ENCODE measurements at places on chromosomes 1 and 21. TPM values are rescaled to one million over a fixed set of nuclear protein-coding genes. Genes with fewer than 3 reads are reported as not detected.

The AGTRAP gene
- total RNA-seq, result 44.1 TPM

The GJA9 gene
- not detected for total RNA-seq

The OR2L3 gene
- not detected for total RNA-seq

The LORICRIN gene
- total RNA-seq, result not detected

The PPIE gene
- 53.9 TPM for total RNA-seq

The C1orf87 gene
- 3.5 TPM for total RNA-seq

The GIPC2 gene
- total RNA-seq, result 1.6 TPM

- H3K36me3 ChIP-seq, result no peaks in the 10 kb centered on the region
- no peaks in the 10 kb centered on the region for H3K27me3 ChIP-seq
- H3K4me1 ChIP-seq, result peaks cover 8% of the 10 kb centered on the region
- peak overlapping the region; percentile 79 for H3K27ac ChIP-seq
- DNase-seq, result no peak
Measured at GRCh38 chr1:28259934-28260802, 850 bp downstream of the SESN2 start.

DNA sequence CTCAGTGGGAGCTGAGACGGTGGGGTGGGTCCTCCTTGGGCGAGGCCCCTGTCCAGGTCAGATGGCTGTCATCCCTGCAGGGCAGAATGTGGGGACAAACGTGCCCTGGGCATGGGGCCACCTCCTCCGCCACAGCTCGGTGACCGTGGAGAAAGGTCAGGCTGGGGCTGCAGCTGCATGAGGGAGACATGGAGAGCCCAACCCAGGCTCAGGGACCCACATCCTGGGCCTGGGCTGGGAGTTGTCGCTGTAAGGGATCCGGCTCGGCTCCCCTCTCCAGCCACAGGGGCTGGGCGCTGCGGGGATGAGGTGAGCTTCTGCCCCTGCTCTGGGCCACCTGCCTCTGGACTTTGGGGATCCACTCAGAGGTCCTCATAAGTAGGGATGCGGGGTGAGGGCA lies 518 bp upstream of the PLCH2 start:
- no peaks in the 10 kb centered on the region for H3K4me1 ChIP-seq
- no peak overlapping the region for H3K27ac ChIP-seq
- DNase-seq, result no peak
- H3K36me3 ChIP-seq, result no peaks in the 10 kb centered on the region

DNA sequence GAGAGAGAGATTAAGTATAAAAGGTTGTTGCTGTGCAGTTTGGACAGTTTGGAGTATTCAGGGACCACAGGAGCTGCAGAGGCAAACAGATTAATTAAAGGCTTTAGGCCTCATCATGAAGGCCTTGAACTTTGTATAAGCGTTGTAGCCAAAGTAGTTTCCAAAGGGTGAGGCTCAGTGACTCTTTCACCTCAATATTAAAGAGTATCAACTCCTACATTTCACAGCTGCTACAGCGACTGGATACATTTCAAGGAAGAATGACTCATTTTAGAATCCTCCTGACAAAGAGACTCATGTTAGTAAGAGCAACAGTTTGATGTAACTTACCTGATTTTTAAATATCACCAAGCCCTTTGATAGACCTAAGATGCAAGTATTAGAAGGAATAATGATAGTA lies 355.5 kb downstream of the HLX start:
- DNase-seq, result no peak
- H3K27me3 ChIP-seq, result no peaks in the 10 kb centered on the region
- no peaks in the 10 kb centered on the region for H3K36me3 ChIP-seq
- no peak overlapping the region for H3K4me3 ChIP-seq
- H3K4me1 ChIP-seq, result peaks cover 11% of the 10 kb centered on the region

DNA sequence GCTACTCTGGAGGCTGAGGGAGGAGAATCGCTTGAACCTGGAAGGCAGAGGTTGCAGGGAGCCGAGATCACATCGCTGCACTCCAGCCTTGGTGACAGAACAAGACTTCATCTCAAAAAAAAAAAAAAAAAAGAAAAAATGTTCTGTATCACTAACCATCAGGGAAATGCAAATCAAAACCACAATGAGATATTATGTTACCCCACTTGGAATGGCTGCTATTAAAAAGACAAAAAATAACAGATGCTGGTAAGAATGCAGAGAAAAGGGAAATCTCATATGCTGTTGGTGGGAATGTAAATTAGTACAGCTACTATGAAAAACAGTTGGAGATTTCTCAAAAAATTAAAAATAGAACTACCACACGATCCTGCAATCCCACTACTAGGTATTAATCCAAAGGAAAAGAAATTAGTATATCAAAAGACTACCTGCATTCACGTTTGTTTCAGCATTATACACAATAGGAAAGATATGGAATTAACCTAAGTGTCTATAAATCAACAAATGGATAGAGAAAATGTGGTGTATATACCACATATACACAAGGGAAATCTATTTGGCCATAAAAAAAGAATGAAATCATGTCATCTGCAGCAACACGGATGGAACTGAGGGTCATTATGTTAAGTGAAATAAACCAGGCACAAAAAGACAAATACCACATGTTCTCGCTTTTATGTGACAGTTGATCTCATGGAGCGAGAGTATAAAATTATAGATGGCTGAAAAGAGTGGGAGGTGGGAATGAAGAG lies 62.6 kb downstream of the ABL2 start:
- no peaks in the 10 kb centered on the region for H3K36me3 ChIP-seq
- no peaks in the 10 kb centered on the region for H3K27me3 ChIP-seq
- no peak overlapping the region for H3K27ac ChIP-seq
- H3K4me1 ChIP-seq, result peaks cover 29% of the 10 kb centered on the region
- no peak for DNase-seq
- no peak overlapping the region for H3K4me3 ChIP-seq

- H3K4me1 ChIP-seq, result peaks cover 29% of the 10 kb centered on the region
- no peaks in the 10 kb centered on the region for H3K36me3 ChIP-seq
- DNase-seq, result no peak
Measured at GRCh38 chr1:1302951-1303509, 4.7 kb downstream of the ACAP3 start.

- no peaks in the 10 kb centered on the region for H3K27me3 ChIP-seq
- H3K27ac ChIP-seq, result no peak overlapping the region
- peaks cover 7% of the 10 kb centered on the region for H3K36me3 ChIP-seq
- no peak for DNase-seq
- H3K4me3 ChIP-seq, result no peak overlapping the region
- peaks cover 9% of the 10 kb centered on the region for H3K4me1 ChIP-seq
Measured at GRCh38 chr1:113768916-113769600, 9.8 kb upstream of the PHTF1 start.

- H3K27ac ChIP-seq, result no peak overlapping the region
- H3K36me3 ChIP-seq, result no peaks in the 10 kb centered on the region
- H3K4me1 ChIP-seq, result no peaks in the 10 kb centered on the region
- no peaks in the 10 kb centered on the region for H3K27me3 ChIP-seq
Measured at GRCh38 chr1:2471587-2472001, 4.5 kb upstream of the PLCH2 start.

DNA sequence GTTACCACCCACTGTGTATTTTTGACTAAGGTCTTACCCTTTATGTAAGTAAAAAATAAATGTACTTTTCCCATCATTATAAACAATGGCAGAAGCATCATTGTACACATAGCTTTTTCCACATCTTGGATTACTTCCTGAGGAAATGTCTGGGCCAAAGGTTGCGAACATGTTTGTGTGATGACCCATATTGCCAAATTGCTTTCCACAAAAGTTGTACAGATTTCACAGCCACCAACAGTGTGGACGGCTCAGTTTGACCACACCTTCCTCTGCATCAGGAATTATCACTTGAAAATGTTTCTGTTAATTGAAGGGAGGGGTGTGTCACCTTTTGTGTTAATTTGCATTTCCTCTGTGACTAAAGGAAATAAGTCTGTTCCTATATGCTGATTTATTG lies 25.7 kb downstream of the AKNAD1 start:
- no peaks in the 10 kb centered on the region for H3K27me3 ChIP-seq
- H3K4me1 ChIP-seq, result peaks cover 31% of the 10 kb centered on the region
- no peak overlapping the region for H3K4me3 ChIP-seq
- DNase-seq, result no peak
- peak overlapping the region; percentile 83 for H3K27ac ChIP-seq

DNA sequence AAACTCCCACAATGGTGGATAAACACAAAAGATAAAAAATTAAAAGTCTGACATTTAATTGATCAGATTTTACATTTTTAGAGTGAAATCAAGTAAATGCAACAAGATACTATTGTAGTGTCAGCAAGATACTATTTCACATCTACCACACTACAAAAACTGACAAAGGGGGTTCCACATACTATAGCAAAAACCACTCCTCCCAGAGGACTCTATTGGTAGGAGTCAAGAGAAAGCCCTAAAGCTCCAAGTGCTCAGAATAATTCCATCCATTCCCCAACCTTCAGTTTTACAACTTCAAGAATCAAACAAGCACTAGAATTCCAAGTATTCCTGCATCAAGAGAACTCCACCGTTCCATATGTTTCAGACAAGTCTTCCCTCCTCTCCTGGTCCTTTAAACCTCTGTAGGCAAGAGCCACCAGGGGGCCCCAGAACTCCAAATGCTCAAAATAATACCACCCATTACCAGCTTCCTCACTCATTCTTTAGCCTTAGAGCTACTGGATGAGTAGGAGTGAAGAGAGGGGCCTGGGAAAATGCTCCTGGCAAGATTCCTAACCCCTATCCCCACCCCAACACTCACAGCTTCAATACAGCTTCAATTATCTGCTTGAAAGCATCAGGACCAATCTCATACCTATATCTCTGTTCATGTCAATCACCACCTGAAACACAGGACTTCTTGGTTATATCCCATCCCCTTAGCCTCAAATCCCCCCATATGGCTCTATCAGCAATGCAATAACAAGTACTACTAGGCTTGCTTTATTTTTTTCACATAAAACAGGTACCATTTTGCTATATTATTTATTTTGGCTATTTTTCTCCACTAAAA lies 9.9 kb downstream of the TOR1AIP2 start:
- no peak overlapping the region for H3K27ac ChIP-seq
- H3K27me3 ChIP-seq, result no peaks in the 10 kb centered on the region
- no peak overlapping the region for H3K4me3 ChIP-seq
- peaks cover 9% of the 10 kb centered on the region for H3K4me1 ChIP-seq
- peaks cover 12% of the 10 kb centered on the region for H3K36me3 ChIP-seq

- H3K4me3 ChIP-seq, result peak overlapping the region; percentile 88
- peaks cover 36% of the 10 kb centered on the region for H3K4me1 ChIP-seq
- H3K36me3 ChIP-seq, result peaks cover 10% of the 10 kb centered on the region
- DNase-seq, result no peak
Measured at GRCh38 chr1:3651026-3651929, 1.0 kb upstream of the TP73 start.

GRCh38 chr1:50967416-50968157 lies 2.5 kb upstream of the CDKN2C start:
- peak overlapping the region; percentile 95 for H3K27ac ChIP-seq
- no peak for DNase-seq
- H3K4me1 ChIP-seq, result no peaks in the 10 kb centered on the region
- H3K4me3 ChIP-seq, result peak overlapping the region; percentile 86
- no peaks in the 10 kb centered on the region for H3K27me3 ChIP-seq
- H3K36me3 ChIP-seq, result no peaks in the 10 kb centered on the region

DNA sequence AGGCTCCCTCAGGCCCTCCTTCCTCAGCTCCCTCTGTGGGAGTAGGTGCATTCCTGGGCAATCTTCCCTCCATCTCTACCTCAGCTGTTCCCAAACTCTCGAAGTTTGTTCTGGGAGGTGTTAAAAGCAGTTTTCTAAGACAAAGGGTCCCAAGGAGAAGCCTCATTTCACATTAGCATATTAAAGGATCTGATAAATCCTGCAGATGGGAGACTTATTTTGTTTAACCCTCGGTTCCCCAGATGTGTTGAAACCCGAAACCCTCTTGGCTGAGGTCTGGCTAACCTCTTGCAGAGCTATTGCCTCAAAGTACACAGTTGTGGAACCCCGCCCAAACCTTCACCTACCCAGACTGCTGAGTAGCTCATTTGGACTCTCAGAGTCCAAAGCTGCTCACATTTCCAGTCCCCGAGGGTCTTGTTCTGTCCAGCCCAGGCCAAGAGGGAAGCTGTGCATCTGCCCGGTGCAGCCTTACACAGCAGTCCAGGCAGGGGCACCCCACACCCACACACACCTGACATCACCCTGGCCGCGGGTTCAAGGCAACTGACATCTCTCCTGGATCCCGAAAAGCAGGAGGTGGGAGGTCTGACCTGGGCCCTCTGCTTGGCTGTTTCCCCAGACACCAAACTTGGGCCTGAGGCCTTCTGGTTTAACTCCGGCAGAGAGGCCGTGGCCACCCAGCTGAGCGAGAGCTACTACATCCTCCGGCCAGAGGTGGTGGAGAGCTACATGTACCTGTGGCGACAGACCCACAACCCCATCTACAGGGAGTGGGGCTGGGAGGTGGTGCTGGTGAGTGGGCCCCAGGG lies 19.5 kb upstream of the SELENON start:
- H3K36me3 ChIP-seq, result peaks cover 13% of the 10 kb centered on the region
- no peak overlapping the region for H3K27ac ChIP-seq
- no peak overlapping the region for H3K4me3 ChIP-seq
- H3K4me1 ChIP-seq, result no peaks in the 10 kb centered on the region
- H3K27me3 ChIP-seq, result no peaks in the 10 kb centered on the region
- no peak for DNase-seq

DNA sequence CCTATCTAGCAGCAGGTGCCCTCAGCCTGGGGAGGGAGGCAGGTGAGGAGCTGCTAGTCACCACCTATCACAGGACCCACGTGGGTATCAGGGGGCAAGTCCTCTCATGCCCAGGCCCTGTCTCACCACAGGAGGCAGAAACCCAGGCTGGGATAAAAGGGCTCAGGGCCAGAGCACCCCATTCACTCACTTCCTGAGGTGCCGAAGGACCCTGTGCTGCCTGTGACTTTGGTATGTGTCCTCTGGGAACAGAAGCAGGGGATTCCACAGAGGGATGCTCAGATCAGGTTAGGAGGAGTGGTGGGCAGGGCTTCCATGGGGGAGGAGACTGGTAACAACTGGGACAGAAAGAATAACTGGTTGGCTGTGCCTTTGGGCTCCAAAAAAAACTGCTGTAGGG lies at the start of gene LCE1E:
Gene LCE1E (plus strand): TSS at position 181 of the 400 bp plus-strand sequence. CDS start 1,043 bp downstream, outside the sequence.
- no peak within 1 kb of the TSS for H3K27ac ChIP-seq
- H3K27me3 ChIP-seq, result no peaks in the 10 kb centered on the region
- H3K4me3 ChIP-seq, result no peak within 1 kb of the TSS
- DNase-seq, result no peak
- H3K4me1 ChIP-seq, result no peaks in the 10 kb centered on the region

- no peak overlapping the region for H3K4me3 ChIP-seq
- H3K27ac ChIP-seq, result no peak overlapping the region
- no peak for DNase-seq
- H3K27me3 ChIP-seq, result no peaks in the 10 kb centered on the region
- H3K36me3 ChIP-seq, result no peaks in the 10 kb centered on the region
- H3K4me1 ChIP-seq, result peaks cover 3% of the 10 kb centered on the region
Measured at GRCh38 chr1:227170361-227171166, 147.7 kb downstream of the CDC42BPA start.

DNA sequence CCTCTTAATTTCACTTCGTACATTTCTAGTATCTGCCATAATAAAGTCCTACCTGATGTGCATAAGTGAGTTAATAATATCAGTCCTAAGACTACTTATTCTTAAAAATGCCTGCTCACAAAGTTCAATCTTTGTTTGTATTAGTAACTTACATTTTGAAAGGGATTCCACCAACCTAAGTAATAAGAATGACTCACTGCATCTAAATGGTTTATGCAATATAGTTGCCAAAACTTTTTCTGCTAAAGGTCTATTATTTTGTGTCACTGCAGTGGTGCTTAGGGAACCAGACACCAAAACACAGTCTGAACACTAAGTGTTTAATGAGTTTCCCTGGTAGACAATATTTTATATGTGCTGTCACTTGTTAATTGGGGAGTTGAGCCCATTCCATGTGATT lies 1.8 kb downstream of the ZNF669 start:
- H3K36me3 ChIP-seq, result peaks cover 21% of the 10 kb centered on the region
- peaks cover 8% of the 10 kb centered on the region for H3K4me1 ChIP-seq
- H3K4me3 ChIP-seq, result no peak overlapping the region
- no peak for DNase-seq
- H3K27me3 ChIP-seq, result no peaks in the 10 kb centered on the region

Measured in thoracic aorta (tissue), 2 donors.